IMR-90 (cell line): ENCODE measurements at places on chromosomes 3 and 15. TPM values are rescaled to one million over a fixed set of nuclear protein-coding genes. Genes with fewer than 3 reads are reported as not detected.

The STRIT1 gene
- total RNA-seq, result not detected in 2 replicates

The TLR9 gene
- total RNA-seq, result not detected in 2 replicates

The ANKRD34C gene
- not detected in 2 replicates for total RNA-seq

The ZBED2 gene
- total RNA-seq, result 0.72 and 1.1 TPM in 2 replicates

The PIF1 gene
- 3.9 and 5.3 TPM in 2 replicates for total RNA-seq

The COL8A1 gene
- 109 and 119 TPM in 2 replicates for total RNA-seq

The LIPH gene
- total RNA-seq, result 0.28 and 0.36 TPM in 2 replicates

DNA sequence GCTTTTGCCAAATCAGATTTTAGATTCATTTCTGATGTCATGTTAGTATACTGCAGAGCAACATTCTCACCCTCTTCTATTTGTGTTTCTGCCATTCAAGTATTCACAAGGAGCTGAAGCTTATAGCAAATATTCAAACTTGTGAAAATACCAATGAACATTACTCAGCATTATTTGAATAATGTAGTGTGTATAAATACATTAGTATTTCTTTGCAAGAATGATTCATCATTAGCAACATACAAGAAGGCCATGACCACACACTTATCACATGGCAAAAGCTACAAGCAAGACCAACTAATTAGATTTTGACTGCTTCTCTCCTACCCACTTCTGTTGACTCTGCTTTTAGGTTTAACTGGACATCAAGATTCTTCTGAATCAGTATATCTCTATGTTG lies 124.9 kb downstream of the IGSF11 start:
- no peak for DNase-seq

DNA sequence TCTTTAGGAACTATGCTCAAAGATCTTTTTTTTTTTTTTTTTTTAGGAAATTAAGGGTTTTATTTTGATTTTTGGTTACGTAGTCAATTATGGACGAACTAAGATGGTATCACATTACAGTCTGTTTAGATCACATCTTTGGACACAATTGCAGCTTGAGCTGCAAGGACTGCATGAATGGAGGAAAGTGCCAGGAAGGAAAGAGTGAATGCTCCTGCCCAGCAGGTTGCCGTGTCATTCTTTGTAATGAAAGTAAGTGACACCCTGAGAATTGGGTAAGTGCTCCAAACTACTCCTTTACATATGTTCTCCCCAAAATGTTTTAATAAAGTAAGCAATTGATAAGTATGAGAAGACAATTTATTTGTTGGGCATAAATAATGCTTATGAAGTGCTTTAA lies 716.5 kb upstream of the GOLIM4 start:
- DNase-seq, result no peak

DNA sequence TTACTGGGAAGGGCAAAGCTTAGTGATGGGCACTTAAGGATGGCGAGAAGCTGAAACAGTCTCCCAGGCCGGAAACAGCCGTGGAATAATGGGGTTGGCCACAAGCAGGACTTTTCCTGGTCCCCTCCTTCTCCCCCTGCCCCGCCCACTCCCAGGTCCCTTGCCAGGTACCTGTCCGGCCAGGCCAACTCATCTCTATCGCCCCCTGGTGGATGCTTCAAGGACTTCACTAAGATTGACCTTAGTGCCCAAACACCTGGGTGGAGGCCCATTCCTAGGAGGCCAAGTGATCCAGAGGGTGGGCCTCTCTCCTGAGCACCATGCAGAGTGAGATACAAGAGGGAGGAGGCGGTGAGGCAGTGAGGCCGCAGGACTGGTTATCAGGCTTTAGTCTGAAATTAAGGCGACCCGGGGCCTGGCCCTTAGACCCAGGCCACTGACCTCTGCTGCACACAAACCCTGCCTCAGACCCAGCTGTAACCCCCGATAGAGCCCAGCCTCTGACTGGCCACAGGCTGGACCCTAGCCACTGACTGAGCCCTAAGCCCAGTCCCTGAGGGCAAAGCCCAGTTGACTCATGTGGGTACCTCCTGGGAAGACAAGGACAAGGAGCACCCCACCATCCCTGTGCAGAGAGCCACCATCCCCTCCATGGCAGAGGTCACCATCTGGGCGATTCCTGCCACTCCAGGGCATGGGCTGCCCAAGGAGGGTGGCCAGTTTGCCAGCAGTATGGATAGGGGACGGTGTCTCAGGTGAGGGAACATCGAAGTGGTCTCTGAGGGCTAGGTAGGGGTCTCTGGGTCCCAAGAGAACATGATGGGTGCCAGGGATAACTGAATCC lies 37.6 kb downstream of the VIPR1 start:
- DNase-seq, result no peak

GRCh38 chr3:150365132-150365604 lies 42.9 kb upstream of the TSC22D2 start:
- DNase-seq, result peak; percentile 84

GRCh38 chr3:24500806-24501205 lies 6.2 kb upstream of the THRB start:
- DNase-seq, result no peak

DNA sequence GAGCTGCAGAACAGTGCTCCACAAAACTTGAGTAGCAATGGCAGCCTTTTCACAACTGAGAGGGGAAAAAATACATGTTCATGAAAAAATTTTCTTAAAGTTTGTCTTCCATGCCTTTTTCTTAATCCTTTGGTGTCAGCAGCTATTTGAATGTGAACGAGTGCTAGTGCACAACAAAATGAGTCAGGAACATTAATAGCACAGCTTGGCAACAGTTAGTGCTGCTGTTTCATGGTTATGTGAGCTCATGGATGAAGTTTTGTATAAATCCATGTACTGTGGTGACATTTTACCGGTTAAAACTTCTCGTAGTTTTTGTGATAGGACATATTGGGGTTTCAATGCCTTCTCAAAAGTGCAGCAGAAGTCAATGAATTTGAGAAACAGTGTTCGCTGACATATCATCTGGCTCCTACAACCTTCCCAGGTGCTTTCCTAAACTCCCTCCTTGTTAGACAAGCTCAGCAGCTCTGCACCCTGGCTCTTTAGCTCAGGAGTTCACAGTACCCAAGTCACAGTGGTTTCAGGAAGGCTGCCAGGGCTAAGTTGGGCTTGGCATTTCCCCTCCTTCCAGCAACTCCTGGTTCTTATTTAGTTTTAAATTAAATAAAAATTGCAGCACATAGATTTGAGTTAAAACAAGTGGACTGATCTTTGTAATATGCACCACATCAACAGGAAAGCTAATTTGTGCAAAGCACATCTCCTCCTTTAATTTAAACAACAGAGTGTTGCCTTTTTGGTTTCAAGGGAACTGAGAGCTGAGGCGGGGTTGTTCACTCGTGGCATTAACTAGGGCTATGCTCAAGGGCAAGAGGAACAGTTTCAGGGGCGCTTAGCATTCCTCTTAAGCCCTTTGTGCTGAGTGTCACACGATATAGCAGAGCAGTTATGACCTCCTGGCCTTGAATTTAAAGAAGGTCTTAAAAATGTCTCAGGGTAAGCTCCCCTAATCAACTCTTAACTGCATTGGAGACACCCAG lies 362.8 kb downstream of the CHST2 start:
- no peak for DNase-seq

- peak; percentile 84 for DNase-seq
Observed at GRCh38 chr3:99808163-99808794, 9.4 kb upstream of the CMSS1 start.
